ENCODE measurements at places on chromosomes 6 and 20.

DNA sequence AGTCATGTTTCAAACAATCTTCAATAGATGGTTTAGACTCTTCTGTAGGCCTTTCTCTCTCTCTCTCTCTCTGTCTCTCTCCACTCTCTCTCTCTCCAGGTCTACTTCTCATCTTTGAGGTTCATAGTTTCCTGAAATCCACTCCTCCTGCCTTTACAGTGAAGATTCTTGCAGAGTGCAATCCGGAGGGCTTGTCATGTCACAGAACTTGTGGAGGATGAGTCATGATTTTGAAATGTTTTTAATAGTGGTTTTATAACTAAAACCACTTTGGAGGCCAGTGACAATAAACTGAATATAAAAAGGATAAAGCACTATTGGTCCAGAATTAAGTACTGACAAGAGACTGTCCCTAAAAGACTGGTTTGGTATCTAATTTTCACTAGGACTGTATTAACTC is 156.3 kb downstream of the KIF6 start:
- DNase-seq: no peak

- no peak for DNase-seq
These were observed 81.2 kb upstream of the CCN6 start for GRCh38 chr6:111972745-111973117.

GRCh38 chr6:36676141-36677058 is 2.1 kb upstream of the CDKN1A start:
- no peak for DNase-seq

- DNase-seq: no peak
These were observed 21.8 kb upstream of the LRRN4 start for GRCh38 chr20:6075428-6076219.

- DNase-seq: no peak
These were observed 201.2 kb downstream of the CDH4 start for GRCh38 chr20:61453219-61453618.

DNA sequence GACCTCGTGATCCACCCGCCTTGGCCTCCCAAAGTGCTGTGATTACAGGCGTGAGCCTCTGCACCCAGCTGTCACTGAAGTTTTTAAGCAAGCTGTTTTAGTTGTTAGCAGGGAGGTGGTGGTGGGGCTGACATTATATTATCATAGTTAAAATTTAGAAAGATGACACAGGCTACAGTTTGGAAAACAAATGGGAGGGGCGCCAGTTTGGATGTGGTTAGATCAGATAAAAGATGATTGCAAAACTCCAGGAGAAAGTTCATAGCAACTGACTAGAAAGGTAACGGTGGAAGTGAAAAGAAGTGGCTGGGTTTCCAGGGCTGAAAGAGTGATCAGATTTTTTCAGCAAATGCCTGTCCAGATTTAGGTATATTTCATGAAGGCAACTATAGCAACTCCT is 311.9 kb upstream of the CITED2 start:
- no peak for DNase-seq

DNA sequence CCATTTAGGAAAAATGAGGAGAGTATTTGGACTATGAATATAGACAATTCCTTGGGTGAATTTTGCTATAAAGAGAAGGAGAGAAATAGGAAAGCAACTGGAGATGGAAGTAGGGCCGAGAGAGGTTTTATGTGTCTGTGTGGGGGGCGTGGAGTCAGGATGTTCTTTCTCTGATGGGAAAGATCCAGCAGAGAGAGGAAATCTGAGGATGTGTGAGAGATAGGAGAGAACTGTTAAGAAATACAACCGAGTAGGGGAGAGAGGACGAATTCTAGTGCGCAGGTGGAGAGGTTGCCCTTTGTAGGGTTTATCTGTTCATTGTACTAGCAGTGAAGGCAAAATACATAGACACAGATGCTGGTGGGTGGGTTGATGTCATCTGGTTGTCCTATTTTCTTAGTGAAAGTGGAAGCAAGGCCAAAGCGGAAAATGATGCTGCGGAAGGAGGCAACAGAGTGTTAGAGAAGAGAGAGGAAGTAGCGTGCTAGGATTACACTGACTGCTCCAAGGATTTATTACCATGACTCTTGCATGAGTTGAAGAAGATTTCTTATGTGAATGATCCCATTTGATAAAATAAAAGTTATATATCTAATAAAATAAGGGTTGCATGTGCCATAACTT is 57.7 kb downstream of the CLVS2 start:
- DNase-seq: no peak

- no peak for DNase-seq
These were observed 20.4 kb downstream of the RBM39 start for GRCh38 chr20:35721621-35722020.

GRCh38 chr20:42795111-42795695 is 394.5 kb downstream of the PTPRT start:
- no peak for DNase-seq

- no peak for DNase-seq
These were observed 3.3 kb downstream of the RAB22A start for GRCh38 chr20:58312836-58313235.

DNA sequence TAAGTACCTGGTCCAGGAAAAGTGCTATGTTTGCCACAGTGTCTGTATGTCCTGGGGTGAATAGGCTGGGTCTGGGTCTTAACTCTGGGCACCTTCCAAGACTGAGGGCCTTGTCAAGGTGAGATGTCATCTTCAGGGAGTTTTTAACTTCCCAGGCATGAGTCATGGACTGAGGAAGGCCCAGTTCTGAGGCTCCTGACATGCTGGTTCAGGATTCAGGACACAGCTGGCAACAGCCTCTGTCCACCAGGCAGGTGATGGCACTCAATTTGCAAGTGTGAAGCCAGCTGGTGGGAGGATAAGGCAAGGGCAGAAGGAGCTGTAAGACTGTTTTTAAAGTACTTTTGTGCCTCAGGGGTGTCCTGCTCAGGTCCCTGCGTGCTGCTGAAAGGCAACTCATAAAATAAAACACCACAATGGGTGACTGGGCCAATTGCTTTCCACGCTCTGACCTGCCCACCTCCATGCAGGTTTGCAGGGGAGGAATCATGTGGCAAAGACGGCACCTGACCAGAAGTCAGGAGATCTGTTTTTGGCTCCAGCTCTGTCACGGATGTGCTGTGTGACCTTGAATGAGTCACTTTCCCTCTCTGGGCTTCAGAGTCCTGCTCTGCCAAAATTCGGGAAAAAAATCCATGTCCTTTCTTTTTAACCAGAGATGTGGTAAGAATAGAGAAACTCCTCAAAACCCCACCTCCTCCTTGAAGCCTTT is 4.9 kb upstream of the PACSIN1 start:
- no peak for DNase-seq
